ENCODE measurements at places on chromosomes 2 and 18.
A peak's percentile ranks its signal among the peaks of the same experiment; 100 is the strongest.

- H3K27me3 ChIP-seq = no peaks in the 10 kb centered on the region
- peaks cover 74% of the 10 kb centered on the region for H3K36me3 ChIP-seq
- no peak overlapping the region for H3K27ac ChIP-seq
- DNase-seq = no peak
- H3K4me1 ChIP-seq = no peaks in the 10 kb centered on the region
Observed at GRCh38 chr2:273333-273732, 8.6 kb downstream of the ACP1 start.

DNA sequence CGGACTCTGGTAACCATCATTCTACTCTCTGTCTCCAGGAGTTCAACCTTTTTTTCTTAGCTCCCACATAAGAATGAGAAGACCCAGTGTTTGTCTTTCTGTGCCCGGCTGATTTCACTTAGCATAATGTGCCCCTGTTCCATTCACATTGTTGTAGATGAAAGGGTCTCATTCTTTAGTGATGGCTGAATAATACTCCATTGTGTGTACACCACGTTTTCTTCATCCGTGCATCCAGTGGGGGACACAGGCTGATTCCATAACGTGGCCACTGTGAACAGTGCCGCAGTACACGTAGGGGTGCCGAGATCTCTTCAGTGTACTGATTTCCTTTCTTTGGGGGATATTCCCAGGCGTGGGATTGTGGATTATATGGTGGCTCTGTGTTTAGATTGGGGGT, 72.3 kb upstream of the NFATC1 start:
- DNase-seq = no peak
- H3K4me3 ChIP-seq = no peak overlapping the region
- no peaks in the 10 kb centered on the region for H3K27me3 ChIP-seq
- H3K36me3 ChIP-seq = no peaks in the 10 kb centered on the region

DNA sequence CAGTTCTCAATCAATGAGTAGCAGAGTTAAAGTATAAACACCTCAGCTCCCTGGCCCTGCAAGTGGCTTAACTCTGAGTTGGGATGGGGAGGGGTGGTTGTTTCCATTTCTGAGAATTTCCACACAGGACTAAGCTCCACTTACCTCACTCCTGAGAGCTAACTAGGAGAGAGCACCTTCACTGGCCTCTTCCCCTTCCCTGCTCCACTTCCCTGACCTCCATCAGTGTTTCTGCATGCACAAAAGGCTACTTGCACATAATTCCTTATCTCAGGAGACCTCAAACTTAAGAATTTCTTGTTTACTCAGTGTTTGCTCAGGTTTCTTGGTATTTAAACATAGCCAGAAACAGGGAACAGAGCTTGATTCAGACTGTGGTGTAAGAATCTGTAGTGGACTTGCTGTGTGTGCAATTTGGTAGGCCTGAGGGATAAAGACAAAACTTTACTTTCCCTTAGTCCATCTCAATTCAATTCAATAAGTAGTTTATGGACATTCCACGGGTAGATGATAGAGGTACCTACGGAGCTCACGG, 97.2 kb downstream of the PID1 start:
- no peaks in the 10 kb centered on the region for H3K36me3 ChIP-seq
- H3K4me3 ChIP-seq = no peak overlapping the region
- no peak overlapping the region for H3K27ac ChIP-seq
- H3K4me1 ChIP-seq = no peaks in the 10 kb centered on the region

- peak within 1 kb of the TSS; percentile 53 for H3K27ac ChIP-seq
- no peaks in the 10 kb centered on the region for H3K36me3 ChIP-seq
- H3K4me3 ChIP-seq = peak within 1 kb of the TSS; percentile 56
- no peaks in the 10 kb centered on the region for H3K27me3 ChIP-seq
- peaks cover 9% of the 10 kb centered on the region for H3K4me1 ChIP-seq
- DNase-seq = peak; percentile 66
Observed at GRCh38 chr2:24920098-24920808, at the start of gene ADCY3. Gene ADCY3, minus strand, starts transcription at chr2:24920237. Its CDS starts 1,250 bp downstream, at chr2:24918987.

- H3K4me3 ChIP-seq = no peak overlapping the region
- H3K36me3 ChIP-seq = no peaks in the 10 kb centered on the region
- no peaks in the 10 kb centered on the region for H3K27me3 ChIP-seq
- no peaks in the 10 kb centered on the region for H3K4me1 ChIP-seq
- no peak for DNase-seq
- H3K27ac ChIP-seq = no peak overlapping the region
Observed at GRCh38 chr2:227606476-227606875, 7.8 kb downstream of the SCYGR2 start.

DNA sequence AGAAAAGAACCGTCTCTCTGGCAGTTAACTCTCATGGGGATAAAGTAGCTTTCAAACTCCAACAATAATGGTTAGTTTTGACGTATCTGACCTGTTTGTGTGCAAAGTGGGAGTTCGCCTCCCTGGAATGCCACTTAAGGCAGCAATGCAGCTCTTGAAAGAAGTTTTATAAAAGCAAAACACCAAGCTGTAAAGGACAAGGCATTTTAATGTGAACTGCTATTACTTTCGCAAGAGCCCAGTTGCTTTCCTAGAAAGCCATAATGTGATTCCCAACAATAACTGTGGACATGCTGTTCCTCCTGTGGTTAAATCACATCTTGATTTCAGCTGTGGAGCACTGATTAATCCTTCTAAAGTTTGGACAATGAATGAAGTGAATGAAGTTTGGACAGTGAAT, 303.7 kb downstream of the PTPRM start:
- no peak overlapping the region for H3K27ac ChIP-seq
- H3K4me3 ChIP-seq = no peak overlapping the region
- H3K36me3 ChIP-seq = no peaks in the 10 kb centered on the region
- DNase-seq = no peak
- H3K27me3 ChIP-seq = no peaks in the 10 kb centered on the region
- H3K4me1 ChIP-seq = no peaks in the 10 kb centered on the region

DNA sequence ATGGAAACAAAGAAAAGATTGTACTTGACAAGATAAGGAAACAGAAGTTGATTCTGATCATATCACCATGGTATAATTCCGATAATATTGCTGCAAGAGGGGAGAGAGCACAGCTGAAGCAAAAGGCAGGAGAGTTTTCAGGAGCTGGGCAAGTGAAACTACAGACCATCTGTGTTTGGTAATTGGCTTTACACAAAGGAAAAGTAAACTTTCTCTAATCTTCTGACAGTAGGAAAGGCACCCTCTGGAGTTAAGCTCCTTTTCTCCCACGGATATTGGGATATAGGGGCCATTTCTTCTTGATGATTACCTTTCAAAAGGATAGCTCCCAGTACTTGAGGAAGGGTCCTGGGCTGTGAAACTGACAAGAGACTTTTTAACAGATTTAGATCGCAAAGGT, 29.9 kb upstream of the REG3A start:
- peak; percentile 5 for DNase-seq
- H3K4me3 ChIP-seq = no peak overlapping the region
- no peak overlapping the region for H3K27ac ChIP-seq
- H3K36me3 ChIP-seq = no peaks in the 10 kb centered on the region
- H3K4me1 ChIP-seq = no peaks in the 10 kb centered on the region
- peaks cover 16% of the 10 kb centered on the region for H3K27me3 ChIP-seq

DNA sequence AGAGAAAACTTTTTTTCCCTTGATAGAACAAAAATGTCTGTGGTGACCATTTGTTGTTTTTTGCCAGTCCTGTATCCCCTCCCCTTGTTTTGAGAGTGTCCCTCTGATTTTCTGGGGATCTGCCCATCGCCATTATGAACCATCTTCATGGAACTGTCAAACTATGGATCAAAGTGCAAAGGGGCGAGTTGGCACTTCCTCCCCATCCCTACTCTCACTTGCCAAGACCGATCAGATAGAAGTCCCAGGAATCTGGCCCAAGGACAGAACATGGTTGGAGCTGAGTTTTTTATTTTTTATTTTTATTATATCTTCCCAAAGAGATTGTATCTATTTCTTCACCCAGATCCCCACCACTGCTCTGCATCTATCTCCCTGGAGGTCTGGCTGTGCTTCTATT, 221.4 kb downstream of the IKZF2 start:
- H3K4me3 ChIP-seq = no peak overlapping the region
- H3K27me3 ChIP-seq = no peaks in the 10 kb centered on the region
- peaks cover 4% of the 10 kb centered on the region for H3K4me1 ChIP-seq

GRCh38 chr2:234403074-234403473, 93.8 kb downstream of the ARL4C start:
- no peaks in the 10 kb centered on the region for H3K36me3 ChIP-seq
- H3K27me3 ChIP-seq = no peaks in the 10 kb centered on the region
- no peak overlapping the region for H3K27ac ChIP-seq
- H3K4me1 ChIP-seq = no peaks in the 10 kb centered on the region
- H3K4me3 ChIP-seq = no peak overlapping the region

GRCh38 chr2:200158647-200159356, 147.7 kb upstream of the SPATS2L start:
- DNase-seq = peak; percentile 88
- no peak overlapping the region for H3K4me3 ChIP-seq
- H3K27ac ChIP-seq = no peak overlapping the region
- peaks cover 3% of the 10 kb centered on the region for H3K27me3 ChIP-seq
- H3K36me3 ChIP-seq = no peaks in the 10 kb centered on the region
- peaks cover 7% of the 10 kb centered on the region for H3K4me1 ChIP-seq

DNA sequence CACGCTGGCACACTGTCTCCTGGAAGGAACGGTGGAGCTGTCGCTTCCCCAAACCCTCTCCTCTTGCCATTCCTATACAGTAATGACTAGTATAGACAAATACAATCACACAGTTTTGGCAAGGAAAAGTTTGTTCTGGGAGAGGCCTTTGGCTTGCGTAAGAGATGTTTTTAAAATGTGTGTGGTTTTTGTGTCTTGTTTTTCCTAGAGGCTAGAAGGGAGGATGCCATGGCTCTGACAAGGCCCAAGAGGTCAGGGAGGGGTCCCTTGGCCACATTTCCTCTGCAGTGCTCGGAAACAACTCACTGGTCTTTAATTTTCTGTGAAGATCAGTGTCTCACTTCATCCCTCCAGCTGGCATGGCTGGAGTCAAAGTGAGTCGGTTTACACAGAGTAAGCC, 195.9 kb downstream of the SH3RF3 start:
- no peaks in the 10 kb centered on the region for H3K27me3 ChIP-seq
- H3K4me1 ChIP-seq = peaks cover 20% of the 10 kb centered on the region
- no peak overlapping the region for H3K4me3 ChIP-seq
- no peak overlapping the region for H3K27ac ChIP-seq
- no peaks in the 10 kb centered on the region for H3K36me3 ChIP-seq
- no peak for DNase-seq

DNA sequence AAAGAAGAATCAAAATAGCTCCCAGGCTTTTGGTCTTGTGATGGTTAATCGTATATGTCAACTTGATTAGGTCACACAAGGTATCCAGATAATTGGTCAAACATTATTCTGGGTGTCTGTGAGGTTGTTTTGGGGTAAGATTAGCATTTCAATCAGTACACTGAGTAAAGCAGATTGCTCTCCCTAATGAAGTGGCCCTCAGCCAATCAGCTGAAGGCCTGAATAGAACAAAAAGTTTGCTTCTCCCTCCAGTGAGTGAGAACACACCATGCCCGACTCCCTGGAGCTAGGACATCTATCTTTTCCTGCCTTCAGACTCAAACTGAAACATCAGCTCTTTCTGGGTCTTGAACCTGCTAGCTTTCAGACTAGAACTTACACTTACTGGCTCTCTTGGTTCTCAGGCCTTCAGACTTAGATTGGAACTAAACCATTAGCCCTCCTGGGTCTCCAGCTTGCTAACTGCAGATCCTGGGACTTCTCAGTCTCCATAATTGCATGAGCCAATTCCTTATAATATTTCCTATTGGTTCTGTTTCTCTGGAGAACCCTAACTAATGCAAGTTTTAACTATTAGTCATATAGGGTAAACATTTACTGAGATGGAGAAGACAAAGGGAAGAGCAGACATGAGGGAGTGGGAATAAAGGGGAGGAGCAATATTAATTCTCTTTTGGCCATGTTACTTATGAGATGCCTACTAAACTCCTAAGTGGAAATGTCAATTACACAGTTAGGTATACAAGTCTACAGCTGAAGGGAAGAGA, 25.5 kb downstream of the LNPK start:
- DNase-seq = no peak
- no peaks in the 10 kb centered on the region for H3K27me3 ChIP-seq

- H3K36me3 ChIP-seq = no peaks in the 10 kb centered on the region
- H3K4me1 ChIP-seq = no peaks in the 10 kb centered on the region
- H3K27ac ChIP-seq = no peak overlapping the region
- no peak for DNase-seq
Observed at GRCh38 chr2:240424341-240425235, 10.9 kb upstream of the GPC1 start.

DNA sequence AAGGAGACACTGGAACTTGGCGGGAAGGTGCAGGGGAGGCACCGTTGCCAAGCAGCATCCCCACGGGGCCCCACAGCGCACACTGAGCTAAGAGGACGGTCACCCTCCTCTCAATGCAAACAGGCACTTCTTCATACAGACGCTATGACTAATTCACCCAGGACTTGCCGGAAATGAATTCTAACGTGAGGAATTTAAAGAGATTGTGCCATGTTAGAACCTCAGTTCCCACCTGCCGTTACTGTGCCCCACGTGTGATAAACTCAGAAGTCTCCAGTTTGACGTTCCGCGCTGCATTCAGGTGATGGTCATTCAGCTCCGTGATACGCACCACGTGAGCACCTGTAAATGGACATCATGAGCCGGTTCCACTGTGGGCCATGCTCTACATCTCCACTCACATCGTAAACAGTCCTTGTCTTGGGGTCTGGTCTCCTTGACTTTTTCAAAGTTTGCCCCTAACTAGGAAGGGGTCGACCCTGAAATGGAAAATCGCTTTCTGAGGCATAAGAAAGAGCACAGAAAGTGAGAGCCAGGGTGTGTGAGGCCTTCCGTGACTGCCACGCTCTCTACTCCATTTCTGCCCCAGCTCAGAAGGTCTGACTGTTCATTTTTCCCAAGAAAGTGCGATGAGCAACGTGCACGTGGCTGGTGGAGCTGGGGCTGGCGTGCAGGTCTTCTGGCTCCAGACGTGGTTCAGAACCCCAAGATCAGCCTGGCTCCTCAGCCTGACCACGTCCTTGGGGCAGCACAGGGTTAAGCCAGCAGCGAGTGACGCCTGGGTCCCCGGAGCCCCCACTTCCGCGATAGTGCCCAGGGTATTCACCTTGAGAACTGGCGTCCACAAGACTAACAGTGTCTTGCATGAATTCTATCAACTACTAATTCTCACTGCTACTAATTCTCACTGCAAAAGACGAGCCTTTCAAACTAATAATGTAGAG, 35.1 kb downstream of the TMEM18 start:
- DNase-seq = no peak
- peaks cover 26% of the 10 kb centered on the region for H3K27me3 ChIP-seq
- H3K4me1 ChIP-seq = no peaks in the 10 kb centered on the region
- no peak overlapping the region for H3K27ac ChIP-seq
- no peaks in the 10 kb centered on the region for H3K36me3 ChIP-seq
- H3K4me3 ChIP-seq = no peak overlapping the region

All from A673 (cell line).